ENCODE measurements at places on chromosomes 6 and 20. TPM values are rescaled to one million over a fixed set of nuclear protein-coding genes. Genes with fewer than 3 reads are reported as not detected.

ZSCAN23 gene
- polyA plus RNA-seq: 24.8 TPM

LCA5 gene
- 13.6 TPM for polyA plus RNA-seq

SAMD5 gene
- 25.5 TPM for polyA plus RNA-seq

IL20RA gene
- polyA plus RNA-seq: 3.2 TPM

ZKSCAN3 gene
- polyA plus RNA-seq: 14.8 TPM

TRIM15 gene
- not detected for polyA plus RNA-seq

FABP7 gene
- 39.1 TPM for polyA plus RNA-seq

PRKN gene
- 1.9 TPM for polyA plus RNA-seq

HAO1 gene
- polyA plus RNA-seq: not detected

DNA sequence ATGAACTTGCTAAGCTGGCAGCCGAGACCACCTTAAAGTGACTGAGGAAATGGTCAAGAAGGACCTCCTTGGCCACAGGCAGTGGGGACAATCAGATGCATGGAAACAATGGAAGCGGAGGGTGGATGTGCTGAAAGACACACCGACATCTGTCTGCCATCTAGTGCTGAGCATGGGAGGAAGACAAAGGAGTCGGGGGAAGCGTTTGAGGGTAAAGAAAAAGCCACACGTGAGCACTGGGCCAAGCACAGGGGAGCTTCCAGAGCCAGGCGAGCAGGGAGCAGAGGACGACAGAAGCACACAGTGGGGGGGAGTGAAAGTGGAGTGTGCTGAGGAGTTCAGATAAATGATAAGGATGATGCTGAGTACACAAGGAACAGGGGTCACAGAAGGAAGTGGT, 367.8 kb downstream of the ZFAND3 start:
- H3K36me3 ChIP-seq: peaks cover 22% of the 10 kb centered on the region
- no peak overlapping the region for H3K27ac ChIP-seq
- H3K4me1 ChIP-seq: no peaks in the 10 kb centered on the region
- DNase-seq: no peak
- no peak overlapping the region for H3K4me3 ChIP-seq

DNA sequence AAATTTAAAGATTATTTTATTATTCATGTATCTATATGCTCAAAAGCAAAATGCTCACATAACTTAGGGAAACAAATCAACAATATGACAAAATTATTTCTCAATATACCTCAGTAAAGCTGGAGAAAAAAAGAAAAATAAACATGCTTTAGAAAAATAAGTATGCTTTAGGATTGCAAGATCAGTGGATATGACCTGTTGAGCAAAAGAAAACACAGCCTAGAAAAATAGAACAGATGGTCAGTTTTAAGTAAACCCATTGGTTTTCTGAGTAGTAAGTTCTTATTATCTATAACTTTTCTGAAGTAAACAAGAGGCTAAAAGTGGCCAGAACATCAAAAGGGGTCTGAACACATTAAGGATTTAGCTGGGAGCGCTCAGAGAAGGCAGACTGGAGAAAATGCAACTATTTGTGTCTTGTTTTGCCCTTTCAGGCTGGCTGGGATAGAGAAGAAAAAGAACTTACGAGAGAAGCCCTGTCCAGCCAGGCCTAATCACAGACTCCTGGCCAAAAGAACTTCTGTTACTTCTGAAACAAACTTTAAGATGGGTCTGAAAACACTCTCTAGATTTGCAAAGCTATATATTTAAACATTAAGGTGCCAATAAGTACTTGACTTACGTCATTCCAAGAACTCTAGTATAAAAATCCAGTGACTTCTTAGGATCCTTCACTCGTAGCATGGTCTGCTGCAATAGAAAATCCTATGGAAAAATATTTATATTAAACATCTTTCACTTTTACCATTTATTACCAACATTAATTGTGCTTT, 16.5 kb downstream of the GLO1 start:
- H3K36me3 ChIP-seq: peaks cover 33% of the 10 kb centered on the region
- peak; percentile 21 for DNase-seq

- no peak overlapping the region for H3K27ac ChIP-seq
- no peak for DNase-seq
- H3K27me3 ChIP-seq: no peaks in the 10 kb centered on the region
- no peaks in the 10 kb centered on the region for H3K4me1 ChIP-seq
Observed at GRCh38 chr6:75106426-75106825, 99.4 kb downstream of the COL12A1 start.

GRCh38 chr6:126040826-126041225, 54.5 kb downstream of the TRMT11 start:
- no peaks in the 10 kb centered on the region for H3K27me3 ChIP-seq
- peaks cover 18% of the 10 kb centered on the region for H3K4me1 ChIP-seq
- H3K4me3 ChIP-seq: no peak overlapping the region
- H3K27ac ChIP-seq: peak overlapping the region; percentile 69
- peak; percentile 43 for DNase-seq

- H3K36me3 ChIP-seq: no peaks in the 10 kb centered on the region
- no peak overlapping the region for H3K4me3 ChIP-seq
- H3K27ac ChIP-seq: no peak overlapping the region
- H3K27me3 ChIP-seq: no peaks in the 10 kb centered on the region
- no peaks in the 10 kb centered on the region for H3K4me1 ChIP-seq
Observed at GRCh38 chr6:87378947-87379346, 28.8 kb upstream of the CFAP206 start.

- H3K27ac ChIP-seq: no peak overlapping the region
- no peak overlapping the region for H3K4me3 ChIP-seq
- H3K4me1 ChIP-seq: no peaks in the 10 kb centered on the region
- no peaks in the 10 kb centered on the region for H3K27me3 ChIP-seq
Observed at GRCh38 chr6:72922401-72922800, 300.5 kb downstream of the KCNQ5 start.

- H3K4me1 ChIP-seq: no peaks in the 10 kb centered on the region
- no peak overlapping the region for H3K27ac ChIP-seq
- DNase-seq: no peak
- no peaks in the 10 kb centered on the region for H3K36me3 ChIP-seq
- H3K4me3 ChIP-seq: no peak overlapping the region
Observed at GRCh38 chr6:168054765-168055560, 24.0 kb downstream of the FRMD1 start.

DNA sequence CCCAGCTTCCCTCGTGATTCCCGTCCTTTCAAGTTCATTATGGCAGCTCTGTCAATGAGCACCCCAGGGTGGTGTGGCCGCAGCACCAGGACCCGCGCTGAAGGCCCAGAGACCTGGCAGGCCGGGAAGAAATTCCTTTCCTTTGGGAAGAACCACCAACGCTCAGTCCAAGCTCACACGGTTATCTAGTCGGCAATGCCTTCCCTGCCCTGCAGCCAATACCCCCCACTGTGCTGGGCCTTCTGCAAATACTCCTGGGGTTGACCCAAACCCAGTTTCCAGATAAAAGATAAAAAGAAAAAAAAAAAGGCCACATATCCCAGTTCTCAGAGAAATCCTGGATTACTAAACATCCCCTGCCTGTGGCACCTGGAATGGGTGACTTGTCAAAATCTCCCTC, 28.7 kb downstream of the PXDC1 start:
- H3K27ac ChIP-seq: no peak overlapping the region
- no peaks in the 10 kb centered on the region for H3K27me3 ChIP-seq
- H3K4me1 ChIP-seq: no peaks in the 10 kb centered on the region

- H3K4me1 ChIP-seq: peaks cover 14% of the 10 kb centered on the region
- H3K4me3 ChIP-seq: no peak overlapping the region
- H3K36me3 ChIP-seq: no peaks in the 10 kb centered on the region
- H3K27me3 ChIP-seq: no peaks in the 10 kb centered on the region
Observed at GRCh38 chr6:16476861-16477260, 238.5 kb downstream of the GMPR start.

- no peaks in the 10 kb centered on the region for H3K27me3 ChIP-seq
- H3K4me3 ChIP-seq: peak overlapping the region; percentile 80
- peaks cover 67% of the 10 kb centered on the region for H3K4me1 ChIP-seq
- peak overlapping the region; percentile 94 for H3K27ac ChIP-seq
- peak; percentile 78 for DNase-seq
- H3K36me3 ChIP-seq: no peaks in the 10 kb centered on the region
Observed at GRCh38 chr6:30325150-30325872, 1.4 kb upstream of the TRIM39 start.

DNA sequence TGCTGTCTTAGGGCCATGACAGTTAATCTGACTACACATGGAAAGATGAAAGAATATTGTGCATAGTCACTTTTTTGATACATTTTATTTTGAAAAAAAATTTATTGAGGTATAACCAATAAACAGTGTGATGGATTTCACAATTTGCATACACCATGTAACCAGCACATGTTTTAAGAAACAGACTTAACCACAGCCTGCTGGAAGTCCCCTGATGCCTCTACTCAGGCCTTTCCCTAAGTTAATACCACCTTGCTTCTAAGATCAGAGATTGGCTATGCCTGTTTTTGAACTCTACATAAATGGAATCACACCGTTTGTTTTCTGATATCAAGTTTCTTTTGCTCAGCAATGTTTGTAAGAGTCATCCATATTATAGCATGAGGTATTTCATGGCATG, 136.3 kb downstream of the CFAP61 start:
- no peaks in the 10 kb centered on the region for H3K4me1 ChIP-seq
- no peak overlapping the region for H3K4me3 ChIP-seq
- DNase-seq: no peak
- no peaks in the 10 kb centered on the region for H3K36me3 ChIP-seq
- no peaks in the 10 kb centered on the region for H3K27me3 ChIP-seq

DNA sequence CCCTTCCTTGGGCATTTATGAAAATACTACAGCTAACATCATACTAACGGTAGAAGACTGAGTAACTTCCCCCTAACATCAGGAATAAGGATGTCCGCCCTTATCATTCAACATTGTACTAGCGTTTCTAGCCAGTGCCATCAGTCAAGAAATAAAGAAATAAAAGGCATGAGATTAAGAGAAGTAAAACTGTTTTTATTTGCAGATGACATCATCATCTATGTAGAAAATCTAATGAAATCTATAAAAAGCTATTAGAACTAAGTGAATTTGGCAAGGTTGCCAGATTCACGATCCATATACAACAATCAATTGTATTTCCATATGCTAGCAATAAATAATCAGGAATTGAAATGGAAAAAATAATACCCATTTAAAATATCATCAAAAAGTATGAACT, 54.6 kb downstream of the STK35 start:
- peaks cover 11% of the 10 kb centered on the region for H3K4me1 ChIP-seq
- H3K36me3 ChIP-seq: no peaks in the 10 kb centered on the region
- H3K27ac ChIP-seq: no peak overlapping the region
- no peak overlapping the region for H3K4me3 ChIP-seq

DNA sequence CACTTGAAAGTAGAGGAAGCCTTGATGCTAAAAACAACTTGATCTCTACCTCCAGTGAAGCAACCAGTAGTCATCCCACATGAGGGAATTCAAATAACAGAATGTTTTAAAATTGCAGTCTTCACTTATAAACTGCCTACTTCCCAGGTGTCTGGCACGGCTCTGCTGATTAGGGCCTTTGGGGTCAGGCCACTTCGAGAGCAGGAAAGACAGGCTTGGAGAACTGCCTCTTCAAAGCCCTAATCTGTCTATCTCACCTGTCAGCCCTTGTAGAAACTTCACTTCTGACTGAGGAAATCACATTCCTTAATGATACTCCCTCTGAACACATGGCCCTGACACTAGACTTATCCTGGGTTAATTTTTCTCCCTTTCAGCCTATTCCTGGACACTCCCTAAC, 458.6 kb downstream of the TENT5A start:
- H3K27ac ChIP-seq: no peak overlapping the region
- H3K4me3 ChIP-seq: no peak overlapping the region
- H3K27me3 ChIP-seq: no peaks in the 10 kb centered on the region
- H3K4me1 ChIP-seq: no peaks in the 10 kb centered on the region

DNA sequence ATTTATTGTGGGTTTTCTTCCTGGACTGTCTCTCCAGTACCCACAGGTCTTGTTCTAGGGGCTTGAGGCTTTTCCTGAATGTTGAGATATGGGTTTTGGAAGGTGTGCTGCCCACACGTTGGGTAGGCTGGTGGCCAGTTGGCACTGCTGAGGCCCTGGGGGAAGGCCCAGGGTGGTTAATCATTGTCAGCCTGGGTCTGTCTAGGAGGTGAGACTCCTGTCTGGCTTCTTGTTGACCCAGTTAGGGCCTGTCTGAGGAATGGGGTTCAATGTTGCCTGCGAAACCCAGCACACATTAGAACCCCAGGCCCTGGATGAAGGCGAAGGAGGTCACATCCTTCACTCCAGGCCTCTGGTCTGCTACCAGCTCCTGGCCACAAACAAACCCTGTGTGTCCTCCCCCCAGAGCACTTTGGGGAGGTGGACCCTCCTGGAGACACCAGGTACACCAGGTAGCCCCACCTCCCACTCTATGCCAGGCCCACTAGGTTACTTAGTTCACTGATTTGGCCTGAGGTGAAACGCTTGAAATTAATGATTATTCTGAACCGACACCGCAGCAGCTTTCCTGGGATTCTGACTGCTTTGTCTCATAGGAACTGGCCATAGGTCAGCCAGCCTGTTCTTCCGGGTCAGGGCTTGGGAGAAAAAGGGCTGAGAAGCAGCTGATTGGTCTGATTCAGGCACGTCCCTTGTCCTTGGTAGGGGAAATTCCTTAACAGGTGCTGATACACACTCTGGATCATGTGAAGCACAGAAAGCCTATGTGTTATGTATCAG, 15.2 kb downstream of the DNMT3B start:
- no peaks in the 10 kb centered on the region for H3K27me3 ChIP-seq
- no peaks in the 10 kb centered on the region for H3K36me3 ChIP-seq
- no peak overlapping the region for H3K4me3 ChIP-seq
- no peak for DNase-seq

GRCh38 chr6:20870493-20870892, 336.2 kb downstream of the CDKAL1 start:
- no peaks in the 10 kb centered on the region for H3K27me3 ChIP-seq
- no peaks in the 10 kb centered on the region for H3K4me1 ChIP-seq
- H3K36me3 ChIP-seq: no peaks in the 10 kb centered on the region

DNA sequence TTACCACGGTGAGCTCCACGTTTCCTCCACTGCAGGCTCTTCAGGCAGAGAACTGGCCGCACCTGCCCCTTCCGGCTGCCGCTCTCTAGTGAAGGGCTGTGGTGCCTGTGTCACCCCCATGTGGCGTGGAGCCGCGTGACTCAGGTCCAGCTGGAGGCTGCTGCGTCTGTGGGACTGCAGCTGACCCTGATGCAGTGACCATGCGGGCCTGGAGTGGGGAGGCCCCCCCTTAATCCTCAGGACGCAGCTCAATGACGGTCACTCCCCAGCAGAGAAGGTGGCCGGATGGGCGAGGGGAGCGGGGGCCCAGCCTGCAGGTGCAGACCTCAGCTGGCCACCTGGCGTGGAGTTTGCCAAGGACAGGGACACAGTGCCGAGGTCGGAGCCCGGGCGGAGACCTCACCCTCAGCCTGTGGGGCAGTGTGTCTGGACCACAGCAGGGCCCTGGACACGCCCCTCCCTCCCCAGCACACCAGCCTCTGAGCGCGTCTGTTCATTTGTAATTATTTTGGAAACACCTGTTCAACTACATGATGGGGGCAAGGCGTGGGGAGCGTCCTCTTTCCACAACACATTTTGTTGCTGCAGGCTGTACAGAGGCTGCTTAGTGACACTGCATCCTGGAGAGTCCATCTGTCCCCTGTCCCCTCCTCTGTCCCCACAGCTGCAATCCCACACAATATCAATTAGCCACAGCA, 10.7 kb downstream of the BHLHE23 start:
- no peak overlapping the region for H3K4me3 ChIP-seq
- H3K4me1 ChIP-seq: no peaks in the 10 kb centered on the region
- no peak overlapping the region for H3K27ac ChIP-seq
- peaks cover 95% of the 10 kb centered on the region for H3K27me3 ChIP-seq
- DNase-seq: no peak
- H3K36me3 ChIP-seq: no peaks in the 10 kb centered on the region

Data from left lung (tissue), 14 donors.